ENCODE measurements at places on chromosomes 2 and 18. TPM values are rescaled to one million over a fixed set of nuclear protein-coding genes. Genes with fewer than 3 reads are reported as not detected.

The SLC23A3 gene
- total RNA-seq = 0.62 TPM

The SCYGR5 gene
- total RNA-seq = not detected

The CHAC2 gene
- total RNA-seq = 13.4 TPM

The DCTN1 gene
- 159 TPM for total RNA-seq

The HMSD gene
- 0.26 TPM for total RNA-seq

The BOK gene
- total RNA-seq = 30.6 TPM

The CDH7 gene
- 0.03 TPM for total RNA-seq

The GDF7 gene
- total RNA-seq = 0.05 TPM

The TMEM37 gene
- 1.6 TPM for total RNA-seq

The ITGAV gene
- 58.0 TPM for total RNA-seq

The GALNT3 gene
- not detected for total RNA-seq

The UCN gene
- total RNA-seq = 2.2 TPM

The SLC11A1 gene
- 0.28 TPM for total RNA-seq

The MYCN gene
- not detected for total RNA-seq

The ABCG5 gene
- not detected for total RNA-seq

The ASAP2 gene
- 39.9 TPM for total RNA-seq

The CFAP210 gene
- 0.28 TPM for total RNA-seq

The SLC9A4 gene
- not detected for total RNA-seq

The C1GALT1C1L gene
- total RNA-seq = 2.2 TPM

The LRATD1 gene
- total RNA-seq = not detected

The DPP10 gene
- total RNA-seq = not detected

The ZNF892 gene
- 0.56 TPM for total RNA-seq

The PPP1R1C gene
- 2.0 TPM for total RNA-seq

The RAD51AP2 gene
- not detected for total RNA-seq

The CCL20 gene
- 7.2 TPM for total RNA-seq

The HRH4 gene
- not detected for total RNA-seq

The CABYR gene
- 11.7 TPM for total RNA-seq

The DHRS9 gene
- 3.5 TPM for total RNA-seq

The SEPTIN10 gene
- total RNA-seq = 73.0 TPM

The DUSP2 gene
- total RNA-seq = 0.53 TPM

The IL36A gene
- total RNA-seq = not detected

The SCYGR3 gene
- not detected for total RNA-seq

The HNRNPLL gene
- 32.0 TPM for total RNA-seq

The TTL gene
- total RNA-seq = 49.6 TPM

The NEMP2 gene
- total RNA-seq = 5.7 TPM

The GLB1L gene
- 6.6 TPM for total RNA-seq

The POTEI gene
- total RNA-seq = not detected
